ENCODE measurements at places on chromosomes 4 and X.

DNA sequence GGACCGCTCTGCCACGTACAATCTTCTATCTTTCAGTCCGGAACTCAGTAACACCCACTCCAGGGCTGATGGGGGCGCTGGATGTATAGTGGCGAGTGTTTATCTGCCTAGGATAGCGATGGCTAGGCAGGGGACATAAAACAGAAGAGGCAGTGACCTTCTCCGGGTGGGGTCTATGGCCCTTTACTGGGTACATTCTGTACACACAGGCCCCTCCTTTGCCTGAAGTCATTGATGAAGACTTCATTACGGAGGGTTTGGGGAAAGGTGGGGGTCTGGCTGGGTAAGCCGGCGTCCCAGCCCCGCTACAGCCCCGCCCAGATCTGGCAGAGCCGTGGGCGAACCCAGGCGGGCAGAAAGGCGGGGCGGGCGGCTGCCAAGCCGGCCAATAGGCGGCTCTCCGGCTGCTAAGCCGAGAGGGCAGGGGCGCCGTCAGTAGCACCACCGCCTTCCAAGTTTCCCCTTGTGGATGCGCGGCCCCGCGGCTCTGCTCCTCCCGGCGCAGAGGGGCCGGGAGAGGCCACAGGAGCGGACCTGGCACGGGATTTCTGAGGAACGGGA lies at the start of gene CHST7:
TSS of gene CHST7 (plus strand) at position 435 of the 561 bp plus-strand sequence. CDS start 167 bp downstream, outside the sequence.
- DNase-seq = peak; percentile 64

DNA sequence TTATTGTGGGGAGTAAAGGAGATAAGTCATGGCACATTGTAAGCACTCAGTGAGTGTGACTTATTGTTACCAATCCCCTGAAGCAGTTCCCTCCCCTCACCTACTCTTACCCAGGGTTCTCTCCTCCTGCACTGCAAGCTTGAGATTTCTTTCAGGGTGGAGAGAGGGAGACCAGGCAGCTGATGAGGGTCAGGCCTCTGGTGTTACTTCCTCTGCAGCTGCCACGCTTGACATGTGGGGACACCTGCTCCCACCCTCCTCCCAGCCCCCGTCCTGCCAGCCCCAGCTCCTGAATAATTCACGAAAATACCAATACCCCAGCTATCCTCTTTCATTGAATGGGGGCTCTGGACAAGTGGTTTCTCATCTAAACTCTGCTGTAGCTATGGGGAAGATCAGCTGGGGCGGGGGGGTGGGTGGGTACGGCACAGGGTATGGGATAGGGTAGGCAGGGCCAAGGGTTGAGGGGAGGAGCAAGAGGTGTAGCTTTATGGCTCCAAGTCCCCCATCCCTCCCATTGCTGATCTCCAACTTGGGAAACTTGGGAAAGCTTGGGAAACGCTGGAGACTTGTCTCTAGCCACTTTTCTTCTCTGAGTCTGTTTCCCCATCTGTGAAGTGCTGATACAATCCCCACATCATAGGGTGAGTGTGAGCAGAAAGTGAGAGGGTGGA lies 148.5 kb upstream of the PJA1 start:
- no peak for DNase-seq

- DNase-seq = no peak
Observed at GRCh38 chrX:118631586-118631985, 95.8 kb upstream of the IL13RA1 start.

DNA sequence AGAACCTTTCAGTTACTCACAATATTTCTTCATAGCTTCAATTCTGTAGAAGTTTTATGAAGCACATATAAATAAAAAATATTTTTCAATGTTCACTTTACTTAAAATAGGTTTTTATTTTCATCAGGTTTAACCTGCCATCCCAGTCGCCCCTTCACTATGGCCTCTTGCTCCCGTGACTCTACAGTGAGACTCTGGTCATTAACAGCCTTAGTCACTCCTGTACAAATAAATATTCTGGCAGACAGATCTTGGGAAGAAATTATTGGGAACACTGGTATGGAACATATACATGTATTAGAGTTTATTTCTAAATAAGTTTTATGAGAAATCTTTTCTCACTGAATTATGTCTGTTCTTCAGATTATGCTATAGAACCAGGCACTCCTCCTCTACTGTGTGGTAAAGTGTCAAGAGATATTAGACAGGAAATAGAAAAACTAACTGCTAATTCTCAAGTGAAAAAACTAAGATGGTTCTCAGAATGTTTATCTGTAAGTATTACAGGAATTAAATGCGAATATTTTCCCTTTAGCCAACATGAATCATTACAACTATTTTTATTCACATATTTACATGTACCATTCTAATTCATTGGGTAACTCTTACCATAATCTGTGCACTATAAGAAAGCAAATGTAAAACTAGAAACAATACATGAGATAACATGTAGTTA lies 45.6 kb downstream of the SPATA4 start:
- no peak for DNase-seq

DNA sequence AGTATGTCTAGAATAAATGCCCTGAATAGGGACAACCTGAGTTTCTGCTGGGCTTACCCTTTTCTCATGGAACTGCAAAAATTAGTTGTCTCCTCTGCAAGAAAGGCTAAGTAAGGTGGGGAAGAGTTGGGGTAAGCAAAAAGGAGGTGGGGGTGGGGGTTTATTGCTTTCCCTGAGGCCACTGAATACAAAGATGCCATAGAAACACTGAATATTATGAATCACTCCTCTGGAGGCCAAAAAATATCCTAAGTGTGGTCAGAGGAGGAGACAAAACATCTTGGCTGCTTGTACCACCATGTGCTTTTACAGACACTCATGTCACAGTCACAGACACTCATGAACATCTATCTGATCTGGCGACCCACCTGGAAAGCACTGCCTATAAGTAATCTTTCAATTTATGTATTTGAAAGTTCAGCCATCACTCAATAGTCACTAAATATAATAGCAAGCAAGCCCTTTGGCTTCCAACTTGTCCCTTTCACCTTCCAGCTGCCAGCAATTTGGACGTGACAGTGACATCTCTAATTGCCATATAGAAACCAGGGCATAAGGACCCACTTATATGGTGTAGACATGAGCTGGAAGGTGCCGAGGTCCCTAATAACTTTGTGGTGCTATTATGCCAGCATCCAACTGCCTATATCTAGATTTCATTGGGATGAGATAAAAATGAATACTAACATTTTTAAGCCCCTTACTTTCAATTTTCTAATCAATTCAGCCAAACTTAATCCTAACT lies 122.7 kb upstream of the CBR4 start:
- no peak for DNase-seq

DNA sequence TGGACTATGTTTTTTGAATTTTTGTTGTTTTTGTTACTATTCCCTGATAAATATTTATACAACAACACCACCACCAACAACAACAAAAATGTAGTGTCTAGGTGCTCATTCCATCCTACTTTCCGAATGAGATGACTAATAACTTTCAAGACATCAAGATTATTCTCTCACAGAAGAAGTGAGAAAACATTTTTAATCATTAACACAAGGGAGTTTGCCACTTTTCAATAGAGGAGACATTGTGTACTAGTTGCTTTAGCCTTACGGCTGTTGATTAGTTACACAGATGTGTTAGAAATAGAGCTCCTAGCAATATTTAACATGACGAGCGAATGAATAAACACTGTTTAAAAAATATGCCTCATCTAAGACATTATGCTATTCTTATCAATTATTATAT lies 898.8 kb downstream of the C4orf33 start:
- DNase-seq = no peak

DNA sequence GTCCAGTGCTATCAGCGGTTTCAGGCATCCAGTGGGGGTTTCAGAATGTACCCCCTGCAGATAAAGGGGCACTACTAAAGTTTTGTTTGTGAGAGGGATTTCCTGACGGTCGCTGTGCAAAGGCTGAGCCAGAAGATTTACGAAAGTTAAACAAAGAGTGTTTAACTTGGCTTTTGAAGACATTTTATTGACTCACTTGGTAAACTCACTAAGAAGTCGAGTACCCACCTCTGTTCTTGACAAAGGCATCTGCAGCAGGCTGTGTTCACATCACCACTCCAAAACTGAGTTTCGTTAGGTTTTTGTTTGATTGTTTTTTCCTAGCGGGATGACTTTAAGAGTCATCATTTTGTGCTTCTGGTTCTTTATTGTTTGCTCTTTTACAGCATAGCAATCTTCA lies 143.9 kb upstream of the TBL1X start:
- DNase-seq = no peak
